Fibroblast of skin of left biceps (primary cell): ENCODE measurements at places on chromosomes 3 and 15.

DNA sequence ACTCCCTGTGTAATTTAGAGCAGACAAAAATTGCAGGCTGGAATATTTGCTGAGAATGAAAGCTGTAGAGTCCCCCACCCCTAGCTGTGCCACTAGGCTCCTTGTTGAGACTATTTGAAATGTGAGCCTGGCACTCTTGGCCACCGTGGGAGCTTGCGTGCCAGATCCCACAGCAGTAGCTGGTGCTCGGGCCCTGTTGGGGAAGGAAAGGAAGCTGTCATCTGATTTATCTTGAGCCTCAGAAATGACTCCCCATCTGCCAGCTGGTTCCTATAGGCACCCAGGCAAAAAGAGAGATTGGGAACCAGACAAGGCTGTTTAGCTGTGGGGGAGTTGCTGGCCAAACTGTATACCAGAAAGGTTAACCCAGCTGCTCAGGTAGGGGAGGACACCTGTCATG, 23.4 kb upstream of the CLEC3B start:
- DNase-seq, result no peak

- DNase-seq, result no peak
These were observed 41.4 kb upstream of the VEPH1 start for GRCh38 chr3:157544501-157545130.

DNA sequence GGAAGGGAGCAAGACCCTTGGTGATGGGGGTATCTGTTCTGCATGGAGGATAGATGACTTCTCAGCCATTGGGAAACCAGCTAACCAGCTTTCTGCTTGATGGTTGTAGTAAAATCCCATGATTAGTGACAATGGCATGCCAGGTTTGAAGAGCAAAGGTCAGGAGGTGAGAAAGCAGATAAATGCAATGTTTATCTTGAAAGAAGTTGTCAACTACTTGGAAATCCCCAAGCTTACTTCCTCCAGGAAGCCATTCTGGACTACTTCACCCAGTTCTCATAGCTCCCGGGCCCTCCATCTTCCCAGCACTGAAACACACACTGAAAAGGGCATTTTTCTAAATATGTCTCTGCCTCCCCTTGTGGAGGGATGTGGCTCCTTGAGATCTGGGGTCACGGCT, 51.3 kb downstream of the SMAD3 start:
- DNase-seq, result no peak

DNA sequence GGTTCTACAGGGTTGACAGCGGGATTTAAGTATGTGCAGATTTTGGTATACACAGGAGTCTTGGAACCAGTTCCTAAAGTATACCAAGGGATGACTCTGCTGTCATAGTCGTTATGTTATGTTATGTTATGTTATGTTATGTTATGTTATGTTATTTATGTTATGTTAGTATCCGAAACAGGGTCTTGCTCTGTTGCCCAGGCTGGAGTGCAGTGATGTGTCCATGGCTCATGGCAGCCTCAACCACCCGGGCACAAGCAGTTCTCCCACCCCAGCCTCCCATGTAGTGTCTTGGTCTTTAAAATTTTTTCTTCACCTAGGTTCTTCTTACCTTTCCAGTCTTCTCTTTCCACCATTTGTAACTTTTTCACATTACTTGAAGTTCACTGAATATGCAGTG, 21.7 kb downstream of the PPP4R2 start:
- DNase-seq, result no peak

GRCh38 chr15:45391746-45392583, 13.6 kb upstream of the GATM start:
- DNase-seq, result no peak

GRCh38 chr3:141646760-141647561, 91.1 kb upstream of the RNF7 start:
- no peak for DNase-seq

DNA sequence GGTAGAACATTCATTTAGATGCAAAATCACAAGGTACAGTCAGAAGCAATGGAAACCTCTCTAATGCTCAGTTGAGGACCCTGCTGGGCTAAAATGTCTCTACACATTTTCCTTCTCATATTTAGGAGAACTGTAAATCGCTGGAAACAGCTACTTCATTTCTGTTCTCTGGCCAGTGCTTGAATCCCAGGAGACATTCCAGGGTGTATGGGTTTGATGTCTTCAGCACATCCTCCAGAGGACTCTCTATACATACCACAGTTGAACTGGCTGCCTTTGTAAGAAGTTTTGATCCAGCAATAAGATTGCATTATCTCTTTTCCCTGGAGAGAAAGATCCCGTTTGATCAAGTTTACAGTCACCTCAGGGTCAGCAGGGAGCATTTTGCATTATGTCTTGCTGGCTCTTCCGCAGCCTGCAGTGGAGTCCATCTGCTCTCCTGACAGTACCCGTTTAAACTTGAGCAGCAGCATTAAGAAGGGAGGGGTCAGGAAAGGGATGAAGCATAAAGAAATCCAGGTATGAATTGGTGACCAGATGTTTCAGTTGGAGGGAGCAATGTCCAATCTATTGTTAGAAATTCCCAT, 676.0 kb downstream of the EPHA3 start:
- DNase-seq, result no peak

DNA sequence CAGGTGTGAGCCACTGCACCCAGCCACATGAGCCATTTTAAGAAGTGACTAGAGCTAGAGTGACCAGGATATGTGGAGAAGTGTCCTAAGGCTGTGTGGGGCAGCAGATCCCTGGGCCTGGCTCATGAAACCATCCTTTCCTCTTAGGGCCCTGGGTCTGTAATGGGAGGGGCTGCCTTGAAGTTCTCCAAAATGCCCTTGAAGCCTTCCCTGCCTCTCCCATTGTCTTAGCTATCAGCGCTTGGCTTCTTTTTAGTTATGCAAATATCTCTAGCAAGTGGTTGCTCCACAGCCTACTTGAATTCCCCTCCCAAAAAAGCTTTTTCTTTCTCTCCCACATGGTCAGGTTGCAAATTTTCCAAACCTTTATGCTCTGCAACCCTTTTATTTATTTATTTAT, 112.4 kb upstream of the SPATA16 start:
- no peak for DNase-seq

DNA sequence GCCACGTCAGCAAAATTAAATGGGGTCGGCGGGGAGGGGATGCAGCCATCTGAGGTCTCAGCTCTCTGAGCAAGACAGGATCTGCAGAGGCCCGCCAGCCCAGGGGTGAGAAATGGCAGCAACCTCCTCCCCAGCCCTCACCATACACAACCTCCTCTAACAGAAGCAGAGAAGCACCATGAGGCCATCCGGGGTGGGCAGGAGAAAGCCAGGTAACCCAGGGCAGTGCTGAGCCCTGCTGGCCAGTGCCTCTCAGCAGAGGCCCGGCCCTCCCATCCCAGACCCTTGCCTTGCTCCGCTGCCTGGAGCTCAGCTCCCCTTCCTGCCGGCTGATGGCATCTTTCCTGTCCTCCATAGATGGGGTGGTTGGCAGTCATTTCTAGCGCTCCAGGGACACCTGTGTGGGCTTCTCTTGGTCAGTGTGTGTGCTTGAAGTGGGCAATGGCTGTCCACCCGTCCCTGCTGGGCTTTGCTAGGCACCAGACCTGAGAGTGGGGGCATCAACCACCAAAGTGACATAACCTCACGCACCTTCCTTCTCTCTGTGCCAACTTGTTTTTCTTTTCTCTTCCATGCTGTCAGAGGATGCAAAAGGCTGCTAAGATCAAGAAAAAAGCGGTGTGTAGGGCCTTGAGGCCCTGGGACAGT, 175.8 kb downstream of the NSMCE3 start:
- DNase-seq, result no peak

- DNase-seq, result no peak
These were observed 52.4 kb upstream of the FAM174B start for GRCh38 chr15:92707880-92708551.

GRCh38 chr15:79858469-79858868, 38.3 kb downstream of the MTHFS start:
- no peak for DNase-seq

DNA sequence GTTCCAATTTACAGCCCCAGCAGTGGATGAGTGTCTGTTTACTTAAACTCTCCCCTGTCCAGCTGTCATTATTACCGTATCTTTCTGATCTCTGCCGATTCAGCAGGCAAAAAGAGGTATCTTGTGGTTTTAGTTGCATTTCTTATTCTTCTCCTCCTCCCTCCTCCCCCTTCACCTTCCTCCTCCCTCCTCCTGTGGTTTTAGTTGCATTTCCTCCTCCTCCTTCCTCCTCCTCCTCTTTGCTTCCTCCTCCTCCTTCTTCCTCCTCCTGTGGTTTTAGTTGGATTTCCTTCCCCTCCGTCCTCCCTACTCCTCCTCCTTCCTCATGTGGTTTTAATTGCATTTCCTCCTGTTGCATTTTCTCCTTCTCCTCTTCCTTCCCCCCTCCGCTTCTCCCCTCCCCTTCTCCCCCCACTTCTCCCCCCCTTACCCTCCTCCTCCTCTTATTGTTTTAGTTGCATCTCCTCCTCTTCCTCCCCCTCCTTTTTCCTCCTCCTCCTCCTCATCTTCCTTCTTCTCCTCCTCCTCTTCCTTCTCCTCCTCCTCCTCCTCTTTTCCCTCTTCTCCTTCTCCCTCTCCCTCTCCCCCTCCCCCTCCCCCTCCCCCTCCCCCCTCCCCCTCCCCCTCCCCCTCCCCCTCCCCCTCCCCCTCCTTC, 25.3 kb upstream of the VPS33B start:
- DNase-seq, result no peak

DNA sequence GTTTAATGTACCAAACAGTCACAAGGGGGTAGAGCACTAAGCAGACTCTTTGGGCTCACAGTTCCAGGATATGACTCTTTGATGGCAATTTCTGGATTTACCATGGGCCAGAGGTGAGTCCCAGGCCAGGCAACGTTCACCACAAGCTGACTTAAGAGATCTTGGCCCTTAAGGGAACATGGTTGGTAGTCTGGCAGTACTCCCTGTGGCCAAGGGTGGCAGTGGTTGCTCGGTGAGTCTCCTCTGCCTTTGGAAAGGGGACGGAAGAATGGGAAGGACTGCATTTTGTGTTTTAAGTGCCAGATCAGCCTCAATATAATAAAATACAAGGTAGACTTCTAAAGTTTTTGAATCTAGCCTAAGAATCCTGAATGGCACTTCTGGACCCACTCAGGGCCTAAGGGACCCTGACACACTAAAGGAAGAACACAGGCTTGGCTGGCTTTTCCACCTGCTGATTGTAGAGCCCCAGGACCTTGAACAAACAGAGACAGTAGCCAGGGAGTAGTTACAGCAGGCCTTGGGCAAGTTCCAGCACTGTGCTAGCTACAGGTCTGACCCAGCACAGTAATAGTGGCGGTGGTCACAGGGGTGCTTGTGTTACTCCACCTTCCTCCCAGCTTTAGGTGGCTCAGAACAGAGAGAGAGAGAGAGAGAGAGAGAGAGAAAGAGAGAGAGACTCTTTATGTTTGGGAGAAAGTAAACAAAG, 730.7 kb upstream of the ALCAM start:
- DNase-seq, result no peak

DNA sequence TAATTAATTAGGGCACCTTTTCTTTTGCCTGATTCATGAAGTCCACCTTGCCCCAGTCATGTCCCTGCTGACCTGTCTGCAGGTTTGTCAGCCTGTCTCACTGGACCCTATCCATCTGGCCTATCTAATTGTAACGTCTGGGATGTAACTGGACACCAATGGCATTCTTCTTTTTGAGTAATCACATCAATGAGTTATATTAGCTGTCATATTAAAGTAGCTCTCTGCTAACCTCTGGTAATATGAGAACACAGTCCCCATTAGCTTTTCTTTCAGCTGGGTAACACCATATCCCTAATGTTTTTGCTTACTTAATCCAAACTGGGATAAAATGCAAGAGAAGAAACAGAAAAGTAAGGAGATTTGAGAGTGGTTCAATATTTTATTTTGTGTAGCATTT, 166.2 kb upstream of the VEPH1 start:
- no peak for DNase-seq
